Bone marrow (tissue), 2 donors: ENCODE measurements at places on chromosomes 7 and 10.

DNA sequence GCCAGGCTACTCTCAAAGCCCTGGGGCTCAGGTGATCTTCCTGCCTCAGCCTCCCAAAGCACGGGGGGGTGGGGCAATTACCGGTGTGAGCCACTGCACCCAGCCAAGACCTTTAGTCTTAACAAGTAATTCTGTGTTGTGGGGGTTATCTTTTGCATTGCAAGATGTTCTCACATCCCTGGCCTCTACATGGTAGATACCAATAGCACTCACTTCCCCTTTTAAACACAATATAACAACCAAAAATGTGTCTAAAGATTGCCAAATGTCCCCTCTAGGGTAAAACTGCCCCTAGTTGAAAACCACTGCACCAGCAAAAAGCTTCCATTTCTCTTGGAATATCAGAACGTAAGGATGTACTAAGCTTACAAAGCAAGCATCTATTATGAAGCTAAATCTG lies 225.0 kb downstream of the CTNNA3 start:
- no peak for DNase-seq

DNA sequence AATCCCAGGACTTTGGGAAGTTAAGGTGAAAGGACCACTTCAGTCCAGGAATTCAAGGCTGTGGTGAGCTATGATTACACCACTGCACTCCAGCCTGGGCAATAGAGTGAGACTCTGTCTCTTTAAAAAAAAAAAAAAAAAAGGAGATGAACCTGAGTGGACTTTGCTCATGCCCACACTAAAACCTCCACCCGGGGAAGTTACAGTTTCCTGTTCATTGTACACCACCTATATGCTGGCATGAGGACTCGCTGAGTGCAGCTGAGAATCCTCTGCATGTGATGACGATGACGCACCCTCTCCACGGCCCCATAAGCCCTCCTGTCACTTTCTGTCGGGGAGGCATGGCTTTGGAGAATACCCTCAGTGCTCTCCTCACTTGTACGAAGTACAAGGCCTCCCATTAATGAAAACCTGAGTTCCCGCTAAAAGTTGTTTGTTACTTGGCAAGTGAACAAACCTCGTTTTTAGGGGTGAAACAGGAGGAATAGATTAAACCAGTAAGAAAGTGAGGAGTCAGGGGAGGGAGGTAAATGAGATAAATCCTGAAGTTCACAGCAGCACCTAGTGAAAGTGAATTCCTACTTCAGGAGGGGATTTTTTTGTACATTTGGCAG lies 15.9 kb downstream of the TMEM176B start:
- DNase-seq, result peak; percentile 1

DNA sequence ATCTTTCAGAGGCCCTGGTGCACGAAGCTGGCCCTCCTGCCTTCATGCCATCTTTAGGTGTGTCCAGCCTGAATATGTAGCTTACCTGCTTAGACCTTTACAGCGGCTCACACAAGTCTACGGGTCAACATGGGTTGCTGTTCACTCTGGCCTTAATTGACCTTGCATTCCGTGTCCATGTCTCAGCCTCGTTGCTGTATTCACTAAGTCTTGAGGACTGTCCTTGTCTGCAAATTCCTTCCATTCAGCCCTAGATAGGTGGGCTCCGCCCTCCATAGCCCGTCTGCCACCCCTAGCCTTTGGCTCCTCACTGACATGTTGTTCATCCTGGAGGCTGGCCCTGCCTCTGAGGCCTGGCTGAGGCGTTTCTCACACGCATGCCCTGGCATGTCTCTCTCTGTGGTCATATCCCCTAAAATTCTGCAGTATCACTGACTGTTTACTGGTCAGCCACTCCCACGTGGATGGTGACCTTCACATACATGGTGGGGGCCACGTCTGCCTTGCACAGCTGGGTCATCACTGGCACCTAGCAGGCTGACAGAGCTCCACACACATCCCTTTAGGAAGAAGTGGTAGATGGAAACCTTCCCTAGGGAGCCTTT lies 394.1 kb upstream of the MKI67 start:
- DNase-seq, result no peak

DNA sequence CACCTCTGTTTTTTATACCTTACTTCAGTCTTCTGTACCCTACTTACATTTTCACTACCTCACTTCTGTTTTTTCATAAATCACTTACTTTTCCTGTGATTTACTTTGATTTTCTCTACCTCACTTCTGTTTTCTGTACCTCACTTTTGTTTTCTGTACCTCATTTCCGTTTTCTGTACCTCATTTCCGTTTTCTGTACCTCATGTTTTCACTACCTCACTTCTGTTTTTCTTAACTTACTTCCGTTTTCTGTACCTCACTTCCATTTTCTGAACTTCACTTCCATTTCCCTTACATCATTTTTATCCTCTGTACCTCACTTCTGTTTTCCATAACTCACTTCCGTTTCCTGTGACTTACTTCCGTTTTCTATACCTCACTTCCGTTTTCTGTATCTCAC lies 492.0 kb upstream of the AKR1E2 start:
- DNase-seq, result no peak

DNA sequence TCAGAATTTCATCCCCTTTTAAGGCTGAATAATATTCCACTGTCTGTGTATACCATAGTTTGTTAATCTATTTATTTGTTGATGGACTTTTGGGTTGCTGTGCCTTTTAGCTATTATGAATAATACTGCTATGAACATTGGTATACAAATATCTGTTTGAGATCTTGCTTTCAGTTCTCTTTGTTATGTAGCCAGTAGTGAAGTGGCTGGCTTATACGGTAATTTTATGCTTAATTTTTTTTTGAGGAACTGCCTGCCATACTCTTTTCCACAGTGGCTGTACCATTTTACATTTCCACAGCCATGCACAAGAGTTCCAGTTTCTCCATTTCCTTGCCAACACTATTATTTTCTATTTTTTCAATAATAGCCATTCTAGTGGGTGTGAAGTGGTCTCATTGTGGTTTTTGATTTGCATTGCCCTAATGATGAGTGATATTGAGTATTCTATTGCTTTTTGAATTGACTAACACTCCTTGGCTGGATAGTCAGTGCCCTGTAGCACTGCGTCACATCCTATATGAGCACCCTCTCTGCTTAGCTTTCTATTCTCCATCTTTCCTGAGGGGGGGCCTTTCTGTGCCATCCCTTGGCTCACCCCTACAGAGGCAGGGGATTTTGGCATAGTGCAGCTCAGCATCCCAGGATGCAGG lies 29.4 kb upstream of the RAPGEF5 start:
- DNase-seq, result no peak

DNA sequence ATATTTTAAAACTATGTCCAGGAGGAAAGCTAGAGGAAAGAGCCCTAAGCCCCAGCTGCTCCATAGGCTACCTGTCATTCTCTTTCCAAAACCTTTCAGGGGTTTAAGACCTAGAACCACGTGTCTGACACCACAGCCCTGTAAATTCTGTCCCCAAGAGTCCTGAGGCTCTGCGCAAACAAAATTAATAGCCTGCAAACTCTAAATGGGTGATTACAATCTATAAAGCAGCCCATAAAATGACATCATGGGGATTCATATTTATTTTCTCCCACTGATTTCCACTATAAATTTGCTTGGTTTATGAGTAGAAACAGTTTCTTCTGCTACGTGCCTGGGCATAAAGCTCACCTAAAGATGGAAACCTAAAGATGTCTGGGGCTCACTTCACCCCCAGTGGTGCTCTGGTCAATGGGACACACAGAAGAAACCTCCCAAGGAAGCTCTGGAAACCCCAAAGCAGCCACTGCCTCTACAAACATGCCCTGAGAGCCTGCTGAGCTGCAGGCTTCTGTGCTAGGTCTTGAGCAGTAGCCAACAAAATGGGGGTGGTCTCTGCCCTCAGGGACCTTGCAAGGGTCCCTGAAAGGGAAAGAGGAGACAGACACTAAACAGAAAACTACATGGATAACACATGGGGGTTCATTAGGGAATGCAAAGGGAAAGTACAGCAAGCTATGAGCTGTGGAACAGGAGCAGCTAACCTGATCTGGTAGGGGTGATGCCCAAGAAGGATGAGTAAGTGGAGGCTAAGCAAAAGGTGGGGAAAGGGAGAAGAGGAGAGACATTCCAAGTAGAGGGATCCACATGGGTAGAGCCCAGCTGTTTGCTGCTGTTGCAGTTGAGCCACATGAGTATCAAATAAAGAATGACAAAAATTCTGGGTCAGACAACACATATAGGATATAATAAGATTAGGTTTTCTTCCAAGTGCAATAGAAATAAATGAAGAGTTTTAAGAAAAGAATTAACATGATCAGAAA lies 331.7 kb downstream of the KCNMA1 start:
- no peak for DNase-seq

DNA sequence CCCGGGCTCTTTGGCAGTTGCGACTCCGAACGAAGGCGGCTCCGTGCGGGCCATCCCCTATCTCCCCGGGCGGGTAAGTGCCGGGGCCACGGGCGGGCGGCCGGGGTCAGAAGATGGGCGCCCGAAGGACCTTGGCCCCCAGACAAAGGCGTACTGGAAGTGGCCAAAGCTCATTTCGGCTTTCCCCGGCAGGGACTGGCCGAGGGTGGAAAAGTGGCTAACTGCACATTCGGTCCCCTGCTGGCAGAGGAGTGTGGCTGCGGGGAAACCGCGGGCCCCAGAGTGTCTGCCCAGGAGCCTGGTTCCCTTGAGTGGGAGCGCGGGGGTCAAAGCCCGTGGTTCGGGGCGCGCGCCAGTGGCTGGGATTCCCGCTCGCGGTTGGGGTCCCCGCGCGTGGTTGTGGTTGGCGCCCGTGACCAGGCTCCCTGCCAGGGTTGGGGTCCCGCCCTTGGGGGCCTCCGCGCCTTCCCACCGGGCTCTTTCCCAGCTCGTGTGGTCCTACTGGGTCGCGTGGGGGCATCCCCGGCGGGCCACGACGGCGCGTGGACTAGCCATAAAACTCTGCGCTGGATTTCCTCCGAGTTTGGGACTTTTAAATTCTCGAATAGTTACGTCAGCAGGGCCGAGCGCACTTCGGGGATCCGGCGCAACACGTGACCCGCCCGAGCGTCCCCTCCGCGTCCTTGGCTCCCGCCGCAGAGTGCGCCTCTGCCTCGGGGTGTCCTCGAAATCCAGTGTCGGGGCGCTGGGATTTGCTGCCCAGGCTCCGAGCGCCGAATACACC lies 124.4 kb downstream of the TACC2 start:
- no peak for DNase-seq

- no peak for DNase-seq
Observed at GRCh38 chr10:60406182-60406581, 16.5 kb upstream of the ANK3 start.

DNA sequence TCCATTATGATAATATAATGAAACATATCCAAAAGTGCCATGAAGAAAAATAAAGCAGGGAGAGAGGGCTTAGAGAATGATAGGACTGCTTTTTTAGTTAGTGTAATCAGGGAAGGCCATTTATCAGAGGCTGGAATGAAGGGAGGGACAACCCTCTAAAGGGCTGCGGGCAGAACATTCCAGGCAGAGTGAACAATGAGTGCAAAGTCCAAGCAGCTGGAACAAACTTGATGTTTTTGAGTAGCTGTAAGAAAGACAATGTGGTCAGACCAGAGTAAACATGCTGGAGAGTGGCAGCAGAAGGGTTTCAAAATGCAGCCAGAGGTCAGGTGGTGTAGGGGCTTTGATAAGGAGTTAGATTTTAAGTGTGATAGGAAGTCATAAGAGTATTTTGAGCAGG lies 65.6 kb upstream of the CCDC6 start:
- DNase-seq, result no peak
